Liver (tissue), 10 donors: ENCODE measurements at places on chromosomes 7 and 10. TPM values are rescaled to one million over a fixed set of nuclear protein-coding genes. Genes with fewer than 3 reads are reported as not detected.

Gene PON1
- total RNA-seq: 190 TPM

Gene TUBAL3
- total RNA-seq: not detected

GRCh38 chr7:101465131-101465530 is 102.5 kb downstream of the COL26A1 start:
- no peak overlapping the region for H3K4me3 ChIP-seq
- H3K27ac ChIP-seq: no peak overlapping the region
- no peak for DNase-seq
- no peaks in the 10 kb centered on the region for H3K27me3 ChIP-seq
- H3K36me3 ChIP-seq: no peaks in the 10 kb centered on the region
- no peaks in the 10 kb centered on the region for H3K4me1 ChIP-seq

DNA sequence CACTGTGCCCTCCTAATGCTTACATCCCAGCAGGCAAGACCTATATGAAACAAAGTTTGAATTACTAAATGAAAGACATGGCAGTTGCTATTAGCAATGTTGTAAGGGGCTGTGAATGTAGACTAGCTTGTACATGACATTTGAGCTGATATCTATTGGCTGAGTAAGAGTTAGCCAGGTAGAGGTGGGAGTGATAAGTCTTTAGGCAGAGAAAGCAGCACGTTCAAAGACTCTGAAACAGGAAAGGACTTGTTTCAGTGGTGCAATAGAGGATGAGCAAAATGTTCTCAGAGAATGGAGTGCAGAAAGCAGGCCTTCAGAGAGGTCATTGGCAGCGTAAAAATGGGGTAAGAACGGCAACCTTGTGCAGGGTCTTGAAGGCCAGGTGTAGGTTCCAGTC is 687.6 kb downstream of the AUTS2 start:
- H3K27me3 ChIP-seq: no peaks in the 10 kb centered on the region
- H3K27ac ChIP-seq: no peak overlapping the region
- no peak overlapping the region for H3K4me3 ChIP-seq
- no peak for DNase-seq
- no peaks in the 10 kb centered on the region for H3K36me3 ChIP-seq

DNA sequence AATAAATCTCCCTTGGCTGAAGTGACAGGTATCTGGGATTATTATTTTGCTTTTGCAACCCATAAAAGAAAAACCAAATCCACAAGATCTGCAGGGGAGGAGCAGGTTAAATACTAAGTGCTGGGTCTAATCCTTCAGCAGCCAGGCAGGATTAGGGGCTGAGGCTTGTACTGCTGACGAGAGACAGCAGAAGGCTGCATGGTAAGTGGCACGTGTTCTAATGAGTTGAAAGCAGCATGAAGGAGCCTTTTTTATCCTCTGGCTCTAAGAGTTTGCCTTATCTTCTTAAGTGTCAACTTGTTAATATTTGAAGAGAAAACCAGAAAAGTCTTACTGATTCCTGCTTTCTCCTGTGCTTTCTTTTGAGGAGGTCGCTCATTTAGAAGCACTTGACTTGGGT is 50.0 kb downstream of the LYZL2 start:
- no peaks in the 10 kb centered on the region for H3K27me3 ChIP-seq
- no peak for DNase-seq
- peaks cover 24% of the 10 kb centered on the region for H3K4me1 ChIP-seq
- no peak overlapping the region for H3K27ac ChIP-seq
- no peaks in the 10 kb centered on the region for H3K36me3 ChIP-seq

DNA sequence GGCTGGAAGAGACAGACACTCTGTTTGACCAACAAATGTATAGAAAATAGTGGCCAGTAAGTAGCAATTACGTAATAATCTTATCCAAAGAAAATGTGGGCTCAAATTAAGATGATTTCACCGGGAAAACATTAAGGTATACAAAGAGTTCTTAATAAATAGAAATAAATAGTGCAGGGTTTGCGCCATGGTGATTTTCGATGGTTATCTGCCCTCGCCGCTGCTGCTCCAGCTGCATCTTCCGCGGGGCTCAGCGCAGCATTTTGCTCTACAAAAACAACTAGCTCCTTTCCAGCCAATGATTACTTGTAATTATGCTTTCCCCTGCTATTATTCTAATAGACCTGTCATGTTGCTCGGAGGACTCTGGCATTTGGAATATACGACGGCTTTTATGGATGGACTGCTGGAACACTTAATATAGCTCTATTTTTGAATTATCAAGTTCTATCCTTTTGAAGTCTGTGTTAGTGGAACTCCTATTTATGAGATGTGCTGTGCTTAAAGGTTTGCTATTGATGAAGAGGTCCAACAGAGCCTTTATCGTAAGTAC is 103.8 kb downstream of the BUB3 start:
- no peak overlapping the region for H3K4me3 ChIP-seq
- H3K27ac ChIP-seq: no peak overlapping the region
- H3K36me3 ChIP-seq: no peaks in the 10 kb centered on the region
- no peaks in the 10 kb centered on the region for H3K27me3 ChIP-seq

DNA sequence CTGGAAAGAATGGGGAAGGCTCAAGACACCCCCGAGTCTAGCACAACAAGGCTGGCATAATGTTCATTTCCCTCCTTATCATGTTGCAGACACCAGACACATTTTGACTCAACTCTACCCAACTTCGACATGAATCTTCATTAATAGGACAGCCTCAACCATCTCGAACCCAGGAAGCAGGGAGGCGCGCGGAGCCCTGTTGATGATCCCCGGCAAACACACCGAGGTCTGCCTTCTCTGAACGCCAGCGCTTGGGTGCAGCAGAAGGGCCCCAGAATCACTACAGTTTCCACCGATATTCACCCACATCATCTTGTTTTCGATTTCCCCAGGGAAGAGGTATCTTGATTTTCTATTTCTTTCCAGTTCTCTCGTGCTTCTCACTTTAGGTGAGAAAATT is 563.6 kb downstream of the TCERG1L start:
- no peak overlapping the region for H3K4me3 ChIP-seq
- peaks cover 2% of the 10 kb centered on the region for H3K27me3 ChIP-seq
- DNase-seq: no peak

Gene CALML5
- total RNA-seq: not detected

DNA sequence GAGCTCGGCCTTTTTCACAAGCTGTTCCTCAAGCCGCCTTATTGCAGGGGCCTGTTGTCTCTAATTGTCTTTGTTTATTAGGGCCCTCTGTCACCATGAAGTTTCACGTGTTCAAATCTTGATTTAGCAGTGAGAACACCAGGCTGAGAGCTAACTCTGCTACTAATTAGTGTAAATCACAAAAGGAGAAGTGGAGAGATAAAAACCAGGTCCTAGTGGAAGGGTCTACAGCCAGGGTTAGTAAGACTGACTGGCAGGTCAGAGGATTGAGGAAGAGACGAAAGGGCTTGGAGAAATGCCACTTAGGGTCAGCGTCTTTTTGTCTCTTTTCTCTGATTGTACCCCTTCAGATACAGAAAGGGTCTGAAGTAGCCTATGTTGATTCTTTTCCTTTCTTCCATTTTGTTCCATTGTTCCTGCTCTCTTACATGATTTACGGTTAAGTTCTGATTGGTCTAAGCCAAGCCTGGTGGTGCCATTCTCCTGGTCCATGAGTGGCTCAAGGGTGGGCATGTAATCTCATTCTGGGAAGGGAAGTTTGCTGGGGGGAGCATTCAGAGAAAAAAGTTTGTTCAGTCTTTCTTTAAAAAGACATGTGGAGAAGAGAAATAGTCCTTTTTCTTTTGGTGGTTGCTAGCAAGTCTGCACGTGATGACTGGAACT is 21.3 kb downstream of the SSMEM1 start:
- no peaks in the 10 kb centered on the region for H3K27me3 ChIP-seq
- no peak overlapping the region for H3K27ac ChIP-seq
- no peaks in the 10 kb centered on the region for H3K4me1 ChIP-seq
- DNase-seq: no peak
- no peak overlapping the region for H3K4me3 ChIP-seq
